ENCODE measurements at places on chromosomes 12 and 14.

DNA sequence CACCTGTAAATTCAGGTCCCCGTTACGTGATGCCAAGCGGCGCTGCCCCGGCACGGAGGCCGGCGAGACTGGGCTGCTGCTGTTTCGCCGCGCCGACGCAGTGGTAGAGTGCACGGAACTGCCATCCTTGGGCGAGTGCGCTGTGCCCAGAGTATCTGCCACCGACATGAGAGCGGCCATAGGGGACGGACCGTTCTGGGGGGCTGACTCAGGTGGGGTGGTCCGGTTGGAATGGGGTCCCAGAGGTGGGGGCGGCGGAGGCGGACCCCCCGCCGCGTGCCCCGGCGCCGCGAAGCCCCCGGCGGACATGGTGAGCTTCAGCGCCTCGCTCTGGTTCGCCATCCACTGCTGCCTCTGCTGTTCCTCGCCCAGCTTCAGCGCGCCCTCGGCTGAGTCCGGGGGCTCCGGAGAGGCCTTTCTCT lies 2.8 kb downstream of the IRF2BPL start:
- DNase-seq, result no peak

GRCh38 chr14:98507264-98507663 lies 764.7 kb downstream of the BCL11B start:
- no peak for DNase-seq

GRCh38 chr12:32139064-32139421 lies 32.4 kb downstream of the BICD1 start:
- DNase-seq, result no peak

DNA sequence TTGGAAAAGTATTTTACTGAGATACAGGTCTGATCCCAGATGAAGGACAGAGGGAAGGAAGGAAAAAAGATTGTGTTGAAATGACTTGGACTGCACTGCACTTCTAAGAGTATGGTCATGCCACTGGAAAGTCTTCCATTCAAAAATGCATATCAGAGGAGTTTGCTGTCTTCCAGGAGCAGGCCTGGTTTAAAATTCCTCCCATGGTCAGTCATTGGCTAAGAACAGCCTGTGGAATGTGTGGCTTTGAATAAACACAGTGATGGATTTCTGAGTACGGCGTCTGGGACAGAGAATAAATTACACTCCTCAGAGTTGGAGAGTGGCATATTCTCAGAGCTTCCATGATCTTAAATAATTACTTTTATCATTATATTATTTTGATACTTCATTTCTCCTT lies 245.8 kb upstream of the PDZRN4 start:
- no peak for DNase-seq

GRCh38 chr12:52603314-52603713 lies 2.1 kb upstream of the KRT72 start:
- no peak for DNase-seq

GRCh38 chr14:92692822-92693226 lies 55.6 kb downstream of the LGMN start:
- no peak for DNase-seq

GRCh38 chr14:43901911-43902673 lies 605.0 kb downstream of the FSCB start:
- DNase-seq, result no peak

DNA sequence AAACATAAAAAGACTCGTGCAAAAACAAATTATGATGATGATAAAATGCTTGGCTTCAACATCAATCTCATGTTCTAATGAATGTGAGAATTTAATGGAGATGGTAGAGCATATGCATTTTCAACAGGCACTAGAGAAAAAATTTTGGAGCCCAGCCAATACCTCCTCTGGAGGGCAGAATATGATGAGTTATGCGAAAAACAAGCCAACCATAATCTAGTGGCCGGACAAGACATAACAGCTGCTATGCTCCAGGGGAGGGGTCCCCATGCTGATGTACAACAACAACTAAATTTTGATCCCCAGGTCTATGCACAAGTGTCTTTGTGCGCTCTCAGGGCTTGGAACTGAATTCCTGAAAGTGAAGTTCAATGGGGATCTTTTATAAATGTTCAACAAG lies 1197.5 kb downstream of the LRFN5 start:
- DNase-seq, result no peak

- DNase-seq, result no peak
These were observed 45.2 kb downstream of the MLXIP start for GRCh38 chr12:122123761-122124145.

DNA sequence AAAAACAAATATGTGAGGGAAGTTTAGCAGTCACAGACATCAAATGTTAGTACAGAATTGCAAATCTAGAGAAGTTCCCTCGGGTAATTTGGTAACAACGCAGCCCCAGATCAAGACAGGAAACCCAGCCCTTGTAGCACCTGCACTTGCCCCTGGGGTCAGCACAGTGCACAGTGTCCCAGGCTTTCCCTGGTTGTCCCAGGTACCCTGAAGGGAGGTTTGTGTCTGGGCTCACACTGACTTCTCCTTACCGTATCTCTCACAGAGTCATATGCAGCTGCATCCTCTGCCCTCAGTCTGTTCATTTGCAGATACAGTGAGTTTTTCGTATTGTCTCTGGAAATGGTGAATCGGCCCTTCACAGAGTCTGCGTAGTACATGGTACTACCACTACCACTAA lies 528.9 kb downstream of the TMEM121 start:
- DNase-seq, result no peak

GRCh38 chr12:96193725-96194575 lies at the start of gene ELK3:
Gene ELK3, plus strand, starts transcription at chr12:96194375.
- DNase-seq, result no peak
